Activated T-helper 2 cell treated with anti-CD3 and anti-CD28 coated beads, Interferon-gamma antibody, Interleukin-2, Interleukin-4, amounts not matched to agents 10 μg/mL and 5 μg/mL and 100 μg/mL, durations not matched to agents 14 hours and 24 hours and 36 hours (primary cell): ENCODE measurements at places on chromosomes 7 and 10. TPM values are rescaled to one million over a fixed set of nuclear protein-coding genes. Genes with fewer than 3 reads are reported as not detected.

Gene SLC26A5
- total RNA-seq = 0.07 TPM in 1 of 2 replicates, not detected in the other

DNA sequence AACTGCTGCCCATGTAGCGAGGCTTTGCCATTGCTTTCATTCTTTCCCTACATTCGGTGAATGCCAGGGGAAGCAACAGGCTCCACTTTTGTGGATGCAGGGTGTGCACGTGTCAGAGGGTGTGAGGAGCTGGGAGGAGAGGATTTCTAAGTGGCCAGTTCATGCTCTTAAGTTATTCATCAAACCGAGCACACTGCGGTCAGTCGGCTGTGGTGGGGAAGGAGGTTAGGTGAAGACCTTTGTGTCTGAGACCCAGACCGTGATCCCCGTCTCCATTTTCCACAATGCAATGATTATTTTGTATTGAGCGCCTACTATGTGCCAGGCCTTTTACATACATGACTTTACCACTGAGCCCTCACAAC lies 438.6 kb upstream of the GALNT17 start:
- peaks cover 7% of the 10 kb centered on the region for H3K4me1 ChIP-seq
- peaks cover 57% of the 10 kb centered on the region for H3K27me3 ChIP-seq
- no peak for DNase-seq
- no peak overlapping the region for H3K27ac ChIP-seq

GRCh38 chr10:62900829-62901571 lies 84.8 kb upstream of the EGR2 start:
- H3K4me3 ChIP-seq = no peak overlapping the region
- no peaks in the 10 kb centered on the region for H3K36me3 ChIP-seq
- H3K27me3 ChIP-seq = no peaks in the 10 kb centered on the region
- H3K4me1 ChIP-seq = peaks cover 22% of the 10 kb centered on the region

GRCh38 chr7:147332988-147333387 lies 1216.4 kb downstream of the CNTNAP2 start:
- no peak overlapping the region for H3K27ac ChIP-seq
- no peaks in the 10 kb centered on the region for H3K27me3 ChIP-seq
- DNase-seq = no peak
- no peaks in the 10 kb centered on the region for H3K4me1 ChIP-seq
- H3K36me3 ChIP-seq = no peaks in the 10 kb centered on the region
- H3K4me3 ChIP-seq = no peak overlapping the region
